ENCODE measurements at places on chromosomes 2 and 18. TPM values are rescaled to one million over a fixed set of nuclear protein-coding genes. Genes with fewer than 3 reads are reported as not detected.

VWC2L gene
- not detected for total RNA-seq

LRRFIP1 gene
- total RNA-seq: 58.1 TPM

RAB6C gene
- total RNA-seq: not detected

TPO gene
- total RNA-seq: not detected

INHBB gene
- not detected for total RNA-seq

DNA sequence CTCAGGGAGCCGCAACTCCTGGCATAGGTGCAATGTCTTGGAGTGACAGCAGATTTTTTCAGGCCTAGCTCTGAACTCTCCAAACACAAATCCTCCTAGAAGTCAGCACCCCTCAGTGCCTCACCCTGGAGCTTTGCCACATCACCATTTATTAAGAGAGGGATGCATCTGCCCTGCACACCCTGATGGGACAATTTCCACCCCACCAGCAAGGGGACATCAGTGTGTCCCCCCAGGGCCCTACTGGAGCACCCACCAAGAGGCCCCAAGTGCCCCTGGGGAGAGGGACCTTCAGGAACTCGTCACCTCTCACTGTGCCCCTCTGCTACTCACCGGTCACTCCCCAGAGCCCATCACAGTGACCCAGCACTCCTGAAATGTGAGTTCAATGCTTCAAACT, 144.7 kb downstream of the NDUFA10 start:
- DNase-seq: no peak

- no peak for DNase-seq
Observed at GRCh38 chr2:200376513-200377354, 70.2 kb downstream of the SPATS2L start.
